ENCODE measurements at places on chromosomes 7 and 10.
A peak's percentile ranks its signal among the peaks of the same experiment; 100 is the strongest.

DNA sequence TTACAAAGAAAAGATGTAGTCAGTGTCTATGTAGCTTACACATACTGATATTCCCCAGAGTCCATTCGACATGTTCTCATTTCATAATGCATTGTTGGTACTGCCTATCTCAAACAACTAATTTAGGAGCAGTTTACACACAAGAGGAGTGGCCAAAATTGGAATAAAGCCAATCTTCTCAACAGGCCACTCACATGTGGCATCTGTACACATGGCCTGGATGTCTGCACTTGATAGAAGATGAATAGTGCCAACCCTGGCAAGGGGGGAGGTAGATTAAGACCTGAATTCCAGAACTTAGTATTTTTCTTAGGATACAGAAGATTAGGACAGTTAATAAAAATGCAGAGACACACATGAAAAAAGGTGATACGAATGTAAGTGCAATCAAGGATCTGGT, 125.3 kb upstream of the STARD3NL start:
- DNase-seq, result no peak

GRCh38 chr10:57898231-57898630, 369.5 kb downstream of the IPMK start:
- no peak for DNase-seq

- no peak for DNase-seq
Measured at GRCh38 chr10:133110133-133110532, 22.4 kb downstream of the ADGRA1 start.

DNA sequence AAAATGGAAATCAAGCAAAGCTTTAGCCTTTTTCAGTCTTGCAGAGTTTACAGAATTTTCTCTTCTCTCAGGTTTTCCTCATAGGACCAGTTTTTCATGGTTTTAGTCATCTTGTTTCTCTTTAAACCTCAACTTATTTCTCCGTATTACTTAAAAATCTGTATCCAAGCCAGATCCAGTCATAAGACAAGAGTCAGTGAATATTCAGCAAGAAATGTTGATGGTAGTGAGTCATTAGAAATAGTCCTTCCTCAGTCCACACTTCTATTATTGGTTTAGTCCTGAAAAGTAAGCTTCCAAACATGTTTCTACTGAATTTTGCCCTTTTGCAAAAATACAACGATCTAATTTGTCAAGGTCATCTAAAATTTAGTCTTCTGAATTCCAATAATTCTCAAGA, 107.0 kb downstream of the VIM start:
- DNase-seq, result no peak

DNA sequence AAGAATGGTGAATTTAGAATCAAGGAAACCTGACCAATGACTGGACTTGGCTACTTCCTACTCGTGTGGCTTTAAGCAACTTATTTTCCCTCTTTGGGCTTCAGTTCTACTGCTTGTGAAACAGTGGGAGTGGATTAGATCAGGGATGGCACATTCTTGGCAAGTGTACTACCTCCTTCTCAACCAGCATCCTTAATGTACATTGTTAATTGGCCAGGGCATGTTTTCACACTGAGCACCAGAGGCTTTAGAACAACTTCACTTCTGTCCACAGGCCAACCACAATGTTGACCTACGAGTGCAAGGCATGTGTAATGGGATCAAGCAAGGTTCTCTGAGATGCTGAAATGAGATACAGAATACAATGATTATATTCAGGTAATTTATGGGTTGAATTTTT, 315.3 kb downstream of the ADRA2A start:
- no peak for DNase-seq

DNA sequence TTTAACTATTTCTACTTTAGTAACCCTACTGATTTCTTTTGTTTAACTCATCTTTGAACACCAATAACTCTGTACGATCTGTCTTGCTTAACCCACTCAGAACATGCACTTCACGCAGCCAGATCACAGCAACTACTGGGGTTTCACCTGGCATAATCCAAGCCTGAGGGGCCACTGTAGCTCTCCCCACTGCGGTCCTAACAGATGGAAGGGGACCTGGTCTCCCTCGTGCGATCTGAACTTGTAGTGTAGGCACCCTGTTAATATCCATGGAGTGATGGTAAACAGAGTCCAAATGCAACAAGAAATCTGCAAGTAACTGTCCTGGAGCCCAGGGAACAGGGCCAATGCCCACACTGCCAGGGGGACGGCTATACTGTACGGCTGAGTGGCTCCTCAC, 45.5 kb downstream of the INSIG1 start:
- no peak for DNase-seq

GRCh38 chr10:60606343-60607080, 171.8 kb upstream of the CDK1 start:
- DNase-seq, result no peak

DNA sequence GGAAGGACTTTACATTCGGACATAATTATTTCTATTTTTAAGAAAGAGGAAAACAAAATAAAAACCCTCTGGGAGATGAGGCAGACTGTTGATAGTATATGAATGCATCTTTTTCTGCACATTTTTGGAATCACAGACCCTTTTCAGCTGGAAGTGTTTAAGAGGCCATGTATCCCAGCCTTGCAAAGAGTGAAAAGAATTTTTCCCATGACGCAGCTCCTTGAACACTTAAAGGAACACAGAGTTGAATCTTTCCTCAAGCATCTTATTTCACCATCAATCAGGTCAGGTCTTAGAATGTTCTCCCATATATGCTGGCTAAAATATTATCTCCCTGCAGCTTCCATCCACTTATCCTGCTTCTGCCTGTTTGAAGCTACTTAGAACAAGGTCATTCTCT, 45.9 kb upstream of the PAPSS2 start:
- no peak for DNase-seq

GRCh38 chr10:21964983-21965665, 38.4 kb downstream of the DNAJC1 start:
- no peak for DNase-seq

DNA sequence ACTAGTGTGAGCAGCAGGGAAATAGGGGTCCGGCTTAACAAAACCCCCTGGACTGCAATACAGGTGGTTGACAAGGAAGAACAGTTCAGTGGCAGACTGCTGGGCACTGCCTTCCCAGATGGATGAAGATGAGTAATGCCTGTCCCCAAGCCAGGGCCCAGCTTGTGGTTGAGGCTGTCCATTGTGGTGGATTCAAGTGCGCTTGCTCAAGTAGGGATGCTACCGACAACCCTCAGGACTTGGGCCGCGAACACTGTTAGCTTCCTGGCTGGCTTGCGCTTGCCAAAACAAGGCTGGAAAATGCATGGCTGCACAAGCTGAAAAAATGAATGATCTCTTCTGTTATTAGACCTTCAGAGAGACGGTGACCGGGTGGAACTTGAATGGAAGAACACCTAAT, 116.1 kb upstream of the ACBD5 start:
- DNase-seq, result no peak

DNA sequence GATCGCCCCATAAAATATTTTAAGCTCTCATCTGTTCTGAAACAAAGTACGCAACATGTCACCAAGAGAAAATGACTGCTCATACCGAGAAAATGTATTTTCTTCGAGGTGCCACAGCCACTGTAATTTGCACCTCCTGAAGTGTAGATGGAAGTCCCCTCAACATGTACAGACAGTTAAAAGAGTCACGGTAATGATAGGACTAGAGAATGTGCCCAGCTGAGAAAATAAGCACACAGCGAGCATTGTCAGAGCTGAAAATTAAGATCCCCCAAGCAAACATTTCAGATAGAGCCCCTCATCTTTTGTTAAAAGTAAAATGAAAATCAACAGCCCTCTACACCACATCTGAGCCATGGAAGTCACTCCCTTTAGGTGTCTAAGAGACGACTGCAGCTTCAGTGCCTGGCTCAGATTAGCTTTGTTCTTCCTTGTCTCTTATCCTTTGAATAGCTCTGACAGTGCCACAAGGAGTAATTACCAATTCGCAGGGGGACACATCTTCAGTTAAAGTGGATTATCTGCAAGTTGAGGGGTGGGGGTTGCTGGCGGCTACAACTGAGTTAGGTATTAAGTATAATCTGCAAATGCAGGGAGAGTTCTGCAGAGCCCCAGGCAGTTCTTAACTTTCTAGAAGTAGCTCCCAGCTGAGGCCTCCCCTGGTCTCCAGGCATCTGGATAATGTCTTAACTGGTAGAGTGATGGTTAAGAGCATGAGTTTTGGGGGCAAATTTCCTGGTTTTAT, 222.7 kb upstream of the C7orf33 start:
- no peak for DNase-seq

DNA sequence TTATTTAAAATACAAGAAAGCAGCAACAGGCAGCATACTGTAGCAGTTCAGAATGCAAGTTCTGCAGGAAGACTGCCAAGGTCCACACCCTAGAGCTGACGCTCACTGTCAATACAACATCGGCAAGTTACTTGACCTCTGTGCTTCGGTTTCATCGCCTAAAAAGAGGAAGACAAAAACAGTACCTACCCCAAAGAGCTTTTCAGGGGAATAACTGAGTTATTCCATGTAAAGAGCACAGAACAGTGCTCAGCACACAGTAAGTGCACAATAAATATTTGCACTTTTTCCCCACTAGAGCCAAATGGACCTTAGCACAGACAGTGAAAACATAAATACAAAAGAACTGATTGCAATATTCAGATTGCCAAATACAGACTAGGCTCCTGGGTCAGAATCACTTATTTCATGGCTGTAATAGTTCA, 88.6 kb downstream of the USP6NL start:
- DNase-seq, result no peak

DNA sequence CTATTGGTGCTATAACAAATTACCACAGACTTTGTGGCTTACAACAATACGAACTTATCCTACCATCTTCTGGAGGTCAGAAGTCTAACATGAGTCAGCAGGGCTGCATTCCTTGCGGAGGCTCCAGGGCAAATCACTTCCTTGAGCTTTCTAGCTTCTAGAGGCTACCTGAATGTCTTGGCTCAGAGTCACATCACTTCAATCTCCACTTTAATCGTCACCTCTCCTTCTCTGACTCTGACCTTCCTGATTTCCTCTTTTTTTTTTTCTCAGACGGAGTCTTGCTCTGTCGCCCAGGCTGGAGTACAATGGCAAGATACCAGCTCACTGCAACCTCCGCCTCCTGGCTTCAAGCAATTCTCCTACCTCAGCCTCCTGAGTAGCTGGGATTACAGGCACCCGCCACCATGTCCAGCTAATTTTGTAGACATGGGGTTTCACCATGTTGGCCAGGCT, 44.6 kb upstream of the ANAPC16 start:
- peak; percentile 54 for DNase-seq

DNA sequence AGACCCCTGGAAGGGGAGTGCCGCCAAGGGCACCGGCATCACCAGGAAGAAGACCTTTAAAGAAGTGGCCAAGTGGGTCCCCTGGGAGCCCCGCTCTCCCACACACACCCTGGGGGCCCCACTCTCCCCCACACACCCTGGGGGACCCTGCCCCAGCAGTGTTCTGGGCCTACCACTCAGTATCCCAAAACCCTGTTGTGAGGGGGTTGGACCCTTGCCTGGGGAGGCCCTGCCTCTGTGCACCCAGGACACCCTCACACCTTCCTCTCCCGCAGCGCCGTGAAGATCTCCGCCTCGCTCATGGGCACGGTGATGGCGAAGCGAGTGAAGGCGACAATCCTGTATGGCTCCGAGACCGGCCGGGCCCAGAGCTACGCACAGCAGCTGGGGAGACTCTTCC, 10.7 kb downstream of the NOS3 start:
- DNase-seq, result no peak

DNA sequence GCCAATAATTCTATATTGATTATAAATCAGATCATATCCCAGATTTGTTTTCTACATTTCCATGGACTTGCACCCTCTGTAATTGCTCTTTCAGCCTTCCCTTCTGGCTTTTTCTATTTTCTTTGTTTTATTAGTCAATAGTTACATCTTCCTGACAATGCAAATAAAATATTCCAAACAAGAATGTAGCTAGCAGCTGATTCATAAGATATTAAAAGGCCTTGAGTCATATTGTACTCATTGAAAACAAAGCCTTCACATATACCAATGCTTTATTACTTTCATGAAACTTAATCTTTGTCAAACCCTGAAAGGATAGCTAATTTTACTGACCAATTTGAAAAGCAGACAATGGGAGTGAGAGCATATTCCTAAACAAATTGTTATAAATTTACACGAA, 10.7 kb upstream of the SFMBT2 start:
- DNase-seq, result no peak

DNA sequence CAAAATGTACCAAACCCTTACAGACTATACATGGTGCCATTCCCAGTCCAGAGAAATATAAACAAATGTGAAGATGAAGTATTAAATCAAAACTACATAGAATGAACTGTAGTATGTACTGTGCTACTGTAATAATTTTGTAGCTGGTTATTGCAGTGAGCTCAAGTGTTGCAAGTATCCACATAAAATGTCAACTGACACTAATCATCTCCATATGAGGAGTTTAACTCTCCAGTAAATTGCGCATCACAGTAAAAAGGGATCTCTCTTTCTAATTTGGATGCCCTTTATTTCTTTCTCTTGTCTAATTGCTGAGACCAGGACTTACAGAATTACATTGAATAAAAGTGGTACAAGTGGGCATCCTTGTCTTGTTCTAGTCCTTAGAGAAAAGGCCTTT, 165.5 kb downstream of the CPED1 start:
- no peak for DNase-seq

DNA sequence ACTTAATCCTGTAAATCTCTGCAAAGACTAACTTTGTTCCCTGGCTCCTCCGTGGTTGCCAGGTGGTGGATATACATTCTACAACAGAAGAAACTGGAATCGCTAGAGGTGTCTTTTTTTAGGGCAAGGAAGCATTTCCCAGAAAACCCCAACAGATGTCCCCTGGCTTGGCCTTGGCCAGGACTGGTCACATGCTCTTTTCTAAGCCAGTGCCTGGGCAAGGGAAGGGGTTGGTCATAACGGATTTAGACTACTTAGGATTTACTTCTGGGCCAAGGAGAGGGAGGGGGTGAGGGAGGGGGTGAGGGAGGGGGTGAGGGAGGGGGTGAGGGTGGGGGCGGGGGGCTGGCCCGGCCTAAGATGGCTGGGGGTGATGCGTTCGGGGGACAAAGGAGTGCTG, 105.7 kb downstream of the SNX10 start:
- DNase-seq, result no peak

DNA sequence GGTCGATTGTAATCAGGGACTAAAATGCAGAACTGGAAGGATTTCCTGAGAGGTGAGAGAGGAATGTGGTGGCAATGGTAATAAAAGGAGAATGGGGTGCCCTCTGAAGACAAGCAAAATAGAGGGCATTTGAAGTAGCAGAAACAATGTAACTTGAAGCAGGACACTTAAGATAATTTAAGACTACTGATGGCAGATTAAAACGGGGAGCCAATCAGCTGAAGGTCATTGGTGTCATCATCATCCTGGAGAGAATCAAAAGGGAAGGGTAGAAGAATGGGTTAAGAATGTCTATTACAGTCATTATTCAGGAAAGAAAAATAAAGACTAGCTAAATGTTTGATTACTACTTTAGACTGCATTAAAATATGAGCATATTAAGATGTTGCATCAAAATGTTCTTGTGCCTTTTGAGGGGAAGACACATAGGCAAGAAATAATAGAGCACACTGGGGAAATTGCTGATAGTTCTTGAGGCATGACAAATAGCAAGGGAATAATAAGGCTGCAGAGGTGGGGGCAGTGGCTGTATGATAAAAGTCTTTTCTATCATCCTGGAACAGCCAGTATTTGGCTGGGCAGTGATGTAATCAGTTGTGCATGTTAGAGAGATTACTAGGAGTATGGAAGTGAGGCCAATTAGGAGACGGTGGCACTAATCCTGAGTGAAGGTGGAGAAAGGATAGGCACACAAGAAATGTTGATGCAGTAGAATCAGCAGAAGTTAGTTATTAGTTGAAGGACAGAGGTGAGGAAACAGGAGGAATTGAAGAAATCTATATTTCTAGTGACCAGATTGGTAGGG, 60.2 kb downstream of the CCDC71L start:
- DNase-seq, result no peak
